ENCODE measurements at places on chromosomes 5 and 9.

- DNase-seq = no peak
Observed at GRCh38 chr5:142115937-142116614, 7.5 kb downstream of the NDFIP1 start.

- DNase-seq = no peak
Observed at GRCh38 chr5:140556438-140556837, 835 bp downstream of the SRA1 start.

DNA sequence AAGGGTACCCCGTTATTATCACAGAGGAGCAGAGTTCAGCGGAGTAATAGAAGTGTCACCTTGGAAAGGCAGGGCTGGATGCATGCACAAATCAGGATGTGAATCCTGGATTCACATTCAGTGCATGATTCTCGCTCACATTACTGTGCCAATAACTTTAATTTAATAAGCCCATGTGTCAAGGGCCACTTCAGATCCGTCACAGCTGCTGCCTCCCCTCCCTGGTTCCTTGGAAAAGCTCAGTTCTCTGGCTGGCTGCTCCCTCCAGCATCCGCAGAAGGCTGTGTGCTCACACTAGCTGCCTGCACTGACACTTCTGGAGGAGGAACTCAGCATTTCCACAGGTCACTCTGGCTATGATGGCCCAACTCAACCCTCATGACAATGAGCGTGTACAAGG lies 256.8 kb upstream of the ADAMTS16 start:
- DNase-seq = peak; percentile 38

DNA sequence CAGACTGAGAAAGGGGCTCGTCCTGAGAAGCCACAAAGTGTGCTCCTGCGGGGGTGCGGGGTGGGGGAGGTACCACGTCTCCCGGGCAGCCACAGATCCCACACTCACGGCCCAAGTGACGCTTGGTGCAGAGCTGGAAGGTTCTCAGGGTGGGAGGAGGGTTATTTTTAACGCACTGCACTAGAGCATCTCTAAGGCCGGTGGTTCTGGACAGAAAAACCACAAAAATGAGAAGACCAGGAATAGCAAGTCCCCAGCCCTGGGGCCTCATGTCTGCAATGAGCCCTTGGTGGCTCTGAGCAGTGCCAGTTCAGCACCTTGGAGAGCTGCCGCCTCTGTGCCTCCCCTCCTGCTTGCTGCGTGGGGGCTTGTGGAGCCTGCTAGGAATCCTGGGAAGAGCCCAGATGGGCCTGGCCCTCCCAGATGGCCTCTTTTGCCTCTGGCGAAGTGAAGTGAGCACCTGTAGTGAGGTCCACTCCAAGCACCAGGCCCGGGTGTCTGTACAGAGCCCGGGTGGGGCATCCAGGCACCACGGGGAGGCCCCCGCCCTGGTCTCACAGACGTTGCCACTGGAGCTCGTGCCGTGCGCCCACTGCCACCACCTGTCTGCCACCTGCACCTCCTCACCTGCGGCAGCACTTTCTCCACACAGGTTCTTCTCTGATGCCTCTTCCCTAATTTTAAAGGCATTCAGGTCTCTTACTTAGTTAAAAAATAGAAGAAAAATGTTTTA lies 48.9 kb upstream of the CACNA1B start:
- DNase-seq = no peak

GRCh38 chr5:74810915-74811314 lies 43.9 kb downstream of the NSA2 start:
- DNase-seq = no peak

GRCh38 chr9:34612788-34613390 lies 992 bp upstream of the RPP25L start:
- peak; percentile 21 for DNase-seq

- no peak for DNase-seq
Observed at GRCh38 chr5:91272858-91273257, 110.3 kb downstream of the ARRDC3 start.

DNA sequence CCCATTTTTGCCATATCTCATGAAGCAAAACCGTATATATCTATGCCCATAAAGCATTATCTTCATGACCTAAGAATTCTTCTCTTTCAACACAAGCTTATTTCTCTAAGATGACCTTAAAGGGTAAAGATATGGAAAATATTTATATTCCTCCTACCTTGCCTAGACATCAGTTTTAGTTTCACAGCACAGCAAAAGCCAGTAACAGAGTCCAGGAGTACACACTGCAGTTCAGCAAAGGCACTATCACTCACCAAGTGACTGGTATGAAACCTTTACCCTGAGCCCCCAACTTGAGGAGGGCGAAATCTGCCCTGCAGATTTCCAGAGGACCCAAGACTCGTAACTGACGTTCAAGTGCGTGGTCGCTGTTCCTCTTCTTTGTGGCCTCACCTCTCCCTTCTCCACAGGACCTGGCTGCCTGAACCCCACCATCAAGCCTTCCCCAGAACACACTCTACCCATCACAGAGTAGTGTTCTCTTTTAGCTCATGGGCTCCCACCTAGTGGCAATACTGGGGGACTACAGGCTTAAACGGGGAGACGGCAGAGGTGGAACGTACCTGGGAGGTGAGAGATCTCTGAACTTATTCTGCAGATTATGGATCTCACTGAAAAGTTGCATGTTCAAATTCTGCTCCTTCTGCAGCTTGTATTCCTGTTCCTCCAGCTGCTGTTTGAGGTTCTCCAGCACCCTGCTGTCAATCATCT lies 141.0 kb downstream of the CDK5RAP2 start:
- no peak for DNase-seq

GRCh38 chr9:93676310-93677047 lies 100.1 kb downstream of the PHF2 start:
- DNase-seq = no peak

DNA sequence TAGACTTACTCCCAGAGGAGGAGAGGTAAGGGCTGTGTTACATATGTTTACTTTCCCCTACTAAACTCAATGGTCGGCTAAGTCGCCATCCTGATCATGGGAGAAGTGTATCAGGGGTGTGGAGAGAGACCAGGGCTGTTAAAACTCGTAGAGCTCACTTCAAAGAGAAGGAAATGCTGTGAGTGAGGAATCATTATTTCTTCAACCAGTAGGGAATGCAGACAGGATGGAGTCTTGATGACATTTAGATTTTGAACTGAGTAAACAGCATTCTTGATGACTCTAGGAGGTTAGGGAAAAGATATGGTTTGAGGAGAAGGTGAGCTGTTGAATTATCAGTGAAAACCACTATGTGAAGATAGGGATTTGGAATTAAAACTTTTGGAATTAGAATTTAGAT lies 17.3 kb downstream of the RECK start:
- no peak for DNase-seq

- no peak for DNase-seq
Observed at GRCh38 chr5:172421-172820, 18.9 kb upstream of the LRRC14B start.

GRCh38 chr5:62593331-62593730 lies 14.7 kb downstream of the LRRC70 start:
- DNase-seq = no peak

- peak; percentile 71 for DNase-seq
Observed at GRCh38 chr9:35114113-35114839, 1.4 kb downstream of the ATOSB start.

GRCh38 chr9:89078860-89079259 lies 87.6 kb downstream of the S1PR3 start:
- no peak for DNase-seq

DNA sequence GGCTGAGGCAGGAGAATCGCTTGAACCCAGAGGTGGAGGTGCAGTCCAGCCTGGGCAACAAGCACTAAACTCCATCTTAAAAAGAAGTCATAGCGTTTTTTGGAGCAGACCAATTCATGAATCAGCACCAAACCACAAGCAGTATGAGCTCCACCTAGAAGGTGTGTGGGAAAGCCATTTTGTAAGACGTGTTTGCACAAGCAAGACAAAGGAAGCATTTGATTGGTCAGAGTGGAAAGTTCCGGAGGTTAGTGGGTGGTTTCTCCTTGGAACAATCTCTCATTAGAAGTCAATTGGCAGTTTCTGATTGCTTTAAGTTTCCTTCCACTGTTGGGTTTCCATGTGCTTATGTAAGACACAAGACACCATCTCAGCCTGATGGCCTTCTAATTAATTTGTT lies 5.0 kb downstream of the SRD5A1 start:
- no peak for DNase-seq

DNA sequence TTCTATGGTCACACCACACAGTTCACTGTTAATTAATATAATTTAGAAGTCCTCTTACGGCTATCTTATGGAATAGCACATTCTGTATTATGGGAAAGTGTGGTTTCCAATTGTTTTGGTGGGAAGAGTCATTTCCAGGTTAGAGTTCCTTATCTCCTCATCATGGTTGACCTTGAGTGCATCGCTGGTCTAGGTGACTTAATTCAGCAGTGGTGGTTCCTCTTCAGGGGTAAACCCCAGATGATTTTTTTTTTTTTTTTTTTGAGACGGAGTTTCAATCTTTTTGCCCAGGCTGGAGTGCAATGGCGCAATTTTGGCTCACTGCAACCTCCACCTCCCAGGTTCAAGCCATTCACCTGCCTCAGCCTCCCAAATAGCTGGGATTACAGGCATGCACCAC lies 106.9 kb downstream of the UGCG start:
- DNase-seq = no peak

GRCh38 chr9:82127465-82127864 lies 138.9 kb downstream of the SPATA31D1 start:
- no peak for DNase-seq

DNA sequence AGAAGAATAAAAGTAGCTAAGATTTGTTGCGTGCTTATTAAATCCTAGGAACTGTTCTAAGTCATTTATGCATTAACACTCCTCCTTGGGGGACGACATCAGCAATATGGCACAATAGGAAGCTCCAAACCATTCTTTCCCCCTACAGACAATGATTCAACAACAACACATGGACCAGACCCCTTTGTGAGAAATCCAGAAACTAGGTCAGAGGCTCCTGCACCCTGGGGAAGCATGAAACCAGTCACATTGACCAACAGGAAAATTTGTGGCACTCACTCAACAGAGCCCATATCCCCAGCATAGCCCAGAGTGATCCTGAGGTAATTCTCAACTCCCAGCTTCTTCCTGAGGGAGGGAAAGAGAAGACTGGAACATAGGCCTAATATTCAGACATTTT lies 294.4 kb downstream of the HINT1 start:
- no peak for DNase-seq

DNA sequence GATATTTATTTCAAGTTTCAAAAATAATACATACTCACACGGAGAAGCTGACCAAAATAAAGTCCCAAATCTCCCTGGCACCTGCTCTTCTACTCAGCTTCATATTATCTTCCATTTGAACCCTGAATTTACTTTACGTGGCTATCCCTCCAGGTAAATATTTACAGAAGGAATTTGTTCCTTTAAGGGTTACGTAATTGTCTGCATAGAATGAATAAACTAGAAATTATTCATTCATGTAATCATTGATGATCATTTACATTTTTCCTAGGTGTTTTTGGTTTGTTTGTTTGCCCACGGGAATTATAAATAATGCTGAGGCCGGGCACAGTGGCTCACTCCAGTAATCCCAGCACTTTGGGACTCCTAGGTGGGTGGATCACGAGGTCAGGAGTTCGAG lies 251.2 kb downstream of the PLK2 start:
- no peak for DNase-seq

GRCh38 chr5:101611039-101611438 lies 685.0 kb downstream of the SLCO4C1 start:
- DNase-seq = no peak

DNA sequence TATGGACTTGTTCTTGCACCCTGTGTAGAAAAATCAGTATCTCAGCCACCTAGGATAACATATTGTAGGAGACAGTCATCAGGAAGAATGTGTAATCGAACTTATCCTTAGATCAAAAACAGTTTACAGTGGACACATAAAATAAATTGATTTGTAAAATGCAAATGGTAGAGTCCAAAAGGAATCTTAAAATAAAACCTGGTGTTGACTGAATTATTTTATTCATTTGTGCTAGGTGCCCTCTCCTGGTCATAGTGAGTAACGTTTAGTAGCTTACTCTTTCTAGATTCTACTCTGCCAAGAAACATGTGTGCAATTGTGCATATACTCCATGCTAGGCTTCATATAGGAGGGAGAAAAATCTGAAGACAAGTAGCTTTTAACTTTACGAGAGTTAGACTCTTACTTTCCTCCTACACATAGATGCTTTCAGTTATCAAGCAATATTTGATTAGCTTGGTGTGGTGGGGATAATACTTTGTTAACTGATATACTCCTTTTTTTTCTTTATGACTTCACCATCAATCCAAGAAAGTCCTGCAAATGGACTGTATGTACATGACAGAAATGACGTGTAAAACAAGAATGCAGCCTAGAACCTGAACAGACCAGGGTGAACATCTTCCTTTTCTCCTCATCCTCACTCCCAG lies 23.7 kb upstream of the LOX start:
- DNase-seq = no peak

DNA sequence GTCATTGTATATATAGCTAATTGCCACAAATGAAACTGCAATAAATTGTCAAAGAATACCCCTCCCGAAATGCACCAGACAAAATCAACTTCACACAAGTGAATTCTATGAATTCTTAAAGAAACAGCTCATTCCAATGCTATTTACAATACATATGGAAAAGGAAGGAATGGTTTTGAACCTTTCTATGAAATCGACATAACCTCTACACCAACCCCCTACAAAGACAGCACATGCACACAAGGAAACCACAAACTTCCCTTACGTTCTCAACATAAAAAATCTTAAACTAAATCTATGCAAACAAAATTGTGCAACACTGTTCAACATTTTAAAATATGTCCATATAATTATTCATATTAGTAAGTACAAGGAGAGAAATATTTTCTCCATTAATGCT lies 39.2 kb downstream of the MARCHF11 start:
- DNase-seq = no peak

DNA sequence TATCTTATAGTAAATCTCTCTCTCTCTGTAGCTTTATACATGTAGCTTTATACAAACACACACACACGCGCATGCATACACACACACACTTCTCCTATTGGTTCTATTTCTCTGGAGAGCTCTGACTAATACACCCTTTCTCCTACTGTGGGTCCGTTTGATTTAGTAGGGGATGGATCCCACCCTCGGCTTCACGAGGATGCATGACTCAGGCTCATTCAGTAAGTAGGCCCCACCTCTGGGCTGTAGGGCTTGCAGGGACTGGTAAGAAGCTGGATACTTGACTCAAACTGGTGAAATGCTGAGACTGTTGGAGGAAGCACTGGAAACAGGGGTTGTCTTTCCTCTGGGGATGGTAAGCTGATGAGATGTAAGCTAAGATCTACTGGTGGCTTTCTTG lies 98.7 kb downstream of the SLC24A2 start:
- DNase-seq = no peak

DNA sequence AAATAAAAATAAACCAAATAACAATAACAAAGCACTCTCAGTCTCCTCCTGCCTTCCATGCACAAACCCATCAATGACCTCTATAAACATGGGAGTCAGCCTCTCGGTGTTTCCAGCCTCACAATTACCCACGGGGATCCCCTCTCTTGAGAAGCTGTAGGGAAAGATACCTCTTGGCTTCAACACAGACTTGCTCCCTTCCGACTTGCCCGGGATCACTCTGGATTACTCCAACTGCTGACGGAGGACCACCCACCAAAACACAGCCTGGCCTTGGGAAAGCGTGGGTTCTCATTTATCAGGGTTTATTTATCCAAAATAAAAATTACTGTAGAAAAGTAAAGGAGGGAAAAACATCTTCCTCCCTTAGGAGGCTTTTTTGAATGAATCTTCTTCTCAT lies 11.5 kb upstream of the NKX2-5 start:
- no peak for DNase-seq

- DNase-seq = no peak
Observed at GRCh38 chr5:132138260-132138659, 64.7 kb downstream of the CSF2 start.

GRCh38 chr5:104541141-104541785 lies 978.7 kb upstream of the NUDT12 start:
- no peak for DNase-seq

Measured in NCI-H187 (cell line).